Osteoblast (primary cell): ENCODE measurements at places on chromosomes 3 and 15. TPM values are rescaled to one million over a fixed set of nuclear protein-coding genes. Genes with fewer than 3 reads are reported as not detected.

TNFAIP8L3 gene
- total RNA-seq = 8.3 and 11.2 TPM in 2 replicates

APOD gene
- total RNA-seq = 0.88 and 1.4 TPM in 2 replicates

NR2E3 gene
- under 0.01 TPM in 2 replicates for total RNA-seq

MAGI1 gene
- total RNA-seq = 61.0 and 66.6 TPM in 2 replicates

SCAANT1 gene
- total RNA-seq = not detected in 2 replicates

TERC gene
- 144 and 200 TPM in 2 replicates for total RNA-seq
